ENCODE measurements at places on chromosomes 4 and X. TPM values are rescaled to one million over a fixed set of nuclear protein-coding genes. Genes with fewer than 3 reads are reported as not detected.

Gene GLRA3
- total RNA-seq: not detected

DNA sequence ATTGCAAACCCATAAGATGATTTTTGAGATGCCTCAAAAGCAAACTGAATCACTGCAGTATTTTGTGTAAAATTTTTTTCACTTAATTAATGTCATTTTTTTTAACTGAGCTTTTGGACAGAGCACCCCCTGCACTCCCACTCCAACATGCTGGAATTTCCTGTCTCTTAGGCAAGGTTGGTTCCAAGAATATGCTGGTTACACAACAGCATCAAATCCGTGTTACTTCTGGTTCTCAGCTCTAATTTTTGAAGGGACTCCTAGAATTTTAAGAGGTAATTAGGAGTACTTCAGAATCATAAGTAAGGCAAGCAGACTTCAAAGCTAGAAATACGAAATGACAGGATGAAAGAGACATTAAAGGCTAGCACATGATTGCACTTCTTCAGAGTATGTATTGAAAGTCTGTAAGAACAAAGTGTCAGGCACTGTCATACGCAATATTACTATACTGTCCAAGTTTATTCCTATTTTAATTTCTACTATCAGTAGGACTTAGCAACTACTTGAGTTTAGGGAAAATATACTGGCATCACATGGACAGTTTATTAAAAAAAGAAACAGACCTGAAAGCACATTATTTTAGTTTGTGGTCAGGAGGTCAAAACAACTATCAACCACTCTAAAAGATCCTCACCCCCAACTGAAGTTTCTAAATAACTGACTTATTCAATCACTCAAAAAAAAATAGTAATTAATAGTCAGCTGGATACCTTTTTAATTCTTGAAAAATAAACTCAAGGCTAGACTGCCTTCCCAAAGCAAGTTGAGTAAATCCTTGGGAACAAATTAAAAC, 1.6 kb upstream of the JCHAIN start:
- no peak overlapping the region for H3K4me3 ChIP-seq
- H3K36me3 ChIP-seq: no peaks in the 10 kb centered on the region
- H3K27me3 ChIP-seq: no peaks in the 10 kb centered on the region
- no peak for DNase-seq
- peak overlapping the region; percentile 53 for H3K27ac ChIP-seq

Gene FABP2
- not detected for total RNA-seq

Gene ASB5
- 7.7 TPM for total RNA-seq

Gene SPANXA1
- total RNA-seq: not detected

All from heart left ventricle (tissue), 16 donors.